Stimulated activated CD4-positive, alpha-beta T cell treated with anti-CD3 and anti-CD28 coated beads, TNF-alpha, amount 100 ng/mL, for 4 hours (primary cell): ENCODE measurements at places on chromosomes 7 and 10.

DNA sequence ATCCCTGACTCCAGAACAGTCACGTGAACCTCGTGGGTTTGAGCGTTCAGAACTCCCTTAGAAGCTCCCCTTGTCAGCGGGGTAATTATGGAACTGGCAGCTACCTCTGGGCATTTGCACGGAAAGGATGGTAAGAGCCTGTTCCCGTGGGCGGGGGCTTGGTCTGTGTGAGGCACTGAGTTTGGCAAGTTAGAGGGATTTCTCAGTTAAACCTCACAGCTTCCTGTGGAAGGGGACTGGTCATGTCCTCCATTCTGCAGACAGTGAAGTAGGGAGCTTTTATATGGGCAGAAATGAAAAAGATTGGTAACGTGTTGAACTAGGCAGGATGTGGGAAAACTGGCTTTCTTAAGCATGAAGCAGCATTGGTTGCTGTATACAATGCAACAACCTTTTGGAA, 16.0 kb downstream of the PALD1 start:
- no peak for DNase-seq

- DNase-seq, result no peak
Measured at GRCh38 chr7:74253835-74254128, 417 bp downstream of the RFC2 start.

- DNase-seq, result no peak
Measured at GRCh38 chr10:3714967-3715366, 70.0 kb downstream of the KLF6 start.

DNA sequence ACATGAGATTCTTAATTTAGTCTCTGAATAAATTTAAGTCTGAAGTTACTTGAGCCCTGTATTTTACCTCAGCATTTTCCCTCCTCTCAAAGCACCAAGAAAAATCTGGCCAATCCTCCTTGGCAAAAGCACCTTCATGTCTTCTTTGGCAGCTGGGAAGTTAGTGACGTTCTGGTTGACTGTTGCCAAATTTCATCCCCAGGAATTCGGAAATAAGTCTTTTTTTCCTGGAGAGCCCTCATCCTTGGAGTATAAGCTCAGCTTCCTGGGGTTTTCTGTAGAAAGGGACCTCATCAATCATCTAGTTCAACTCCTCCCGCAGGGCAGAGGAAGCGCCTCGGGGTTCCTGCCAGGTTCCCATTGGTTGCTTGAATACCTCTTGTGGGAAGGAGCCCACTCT, 377.6 kb downstream of the PHTF2 start:
- DNase-seq, result no peak

GRCh38 chr7:1242256-1242605, 9.6 kb downstream of the UNCX start:
- no peak for DNase-seq

GRCh38 chr7:28708033-28708951, 249.8 kb downstream of the TRIL start:
- no peak for DNase-seq

- no peak for DNase-seq
Measured at GRCh38 chr7:139825666-139826290, 3.3 kb upstream of the TBXAS1 start.

GRCh38 chr10:18822156-18822555, 162.9 kb downstream of the ARL5B start:
- DNase-seq, result no peak

DNA sequence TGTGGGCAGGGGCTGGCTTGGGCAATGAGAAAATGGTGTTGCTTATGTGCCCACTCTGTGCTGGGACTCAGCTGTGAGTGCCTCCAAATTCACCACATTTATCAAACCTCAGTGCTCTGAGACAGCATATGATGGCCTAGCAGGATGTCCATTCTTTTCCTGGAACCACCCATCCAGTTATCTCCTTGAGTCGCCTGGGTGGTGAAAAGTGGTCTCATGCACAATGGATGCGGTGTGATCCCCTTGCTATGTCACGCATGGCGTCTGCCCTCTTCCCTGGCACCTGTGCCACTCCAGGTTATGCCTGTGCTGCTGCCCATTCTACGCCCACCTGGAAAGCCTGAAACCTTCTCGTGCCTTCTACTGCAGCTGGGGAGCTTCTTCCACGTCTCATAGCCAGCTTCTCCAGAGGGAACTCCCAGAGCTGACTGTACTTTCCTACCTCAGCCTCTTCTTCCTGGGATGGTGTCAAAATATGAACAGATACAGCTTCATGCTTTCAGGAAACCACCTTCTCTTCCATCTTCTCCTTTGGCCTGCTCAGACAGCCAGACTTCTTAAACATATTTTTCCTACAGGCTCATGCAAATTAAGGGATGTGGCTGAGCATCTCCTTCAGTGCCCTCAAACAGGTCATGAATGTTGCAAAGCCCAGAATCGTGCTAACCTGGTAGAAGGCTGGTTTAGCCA, 147.3 kb downstream of the PFKFB3 start:
- no peak for DNase-seq

DNA sequence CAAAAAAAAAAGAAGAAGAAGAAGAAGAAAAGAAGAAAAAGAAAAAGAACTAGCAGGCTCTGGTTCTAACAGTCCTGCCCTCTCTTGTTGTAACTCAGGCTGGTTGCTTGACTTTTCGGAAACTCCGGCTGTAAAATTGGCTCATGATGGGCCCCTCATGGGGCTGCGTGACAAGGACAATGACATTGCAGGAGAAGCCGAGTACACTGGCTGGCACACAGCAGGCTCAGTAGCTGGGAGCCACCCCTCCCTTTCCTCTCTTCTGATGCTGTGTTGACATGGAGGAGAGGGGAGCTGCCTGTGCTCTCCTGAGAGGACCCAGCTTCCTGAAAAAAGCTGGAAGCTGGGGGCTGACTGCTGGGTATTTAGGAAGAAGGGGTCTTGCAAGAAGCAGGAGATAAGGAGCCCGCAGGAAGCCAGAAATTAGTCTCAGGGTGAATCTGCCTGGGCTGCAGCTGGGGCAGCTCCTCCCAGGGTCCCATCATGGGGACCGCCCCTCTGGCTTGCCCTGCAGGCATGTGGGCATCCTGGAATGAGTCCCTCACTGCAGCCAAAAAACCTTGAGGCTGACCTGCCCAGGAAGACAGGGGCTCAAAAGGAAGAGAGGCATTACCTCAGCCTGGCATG, 14.6 kb upstream of the GPR26 start:
- DNase-seq, result no peak

DNA sequence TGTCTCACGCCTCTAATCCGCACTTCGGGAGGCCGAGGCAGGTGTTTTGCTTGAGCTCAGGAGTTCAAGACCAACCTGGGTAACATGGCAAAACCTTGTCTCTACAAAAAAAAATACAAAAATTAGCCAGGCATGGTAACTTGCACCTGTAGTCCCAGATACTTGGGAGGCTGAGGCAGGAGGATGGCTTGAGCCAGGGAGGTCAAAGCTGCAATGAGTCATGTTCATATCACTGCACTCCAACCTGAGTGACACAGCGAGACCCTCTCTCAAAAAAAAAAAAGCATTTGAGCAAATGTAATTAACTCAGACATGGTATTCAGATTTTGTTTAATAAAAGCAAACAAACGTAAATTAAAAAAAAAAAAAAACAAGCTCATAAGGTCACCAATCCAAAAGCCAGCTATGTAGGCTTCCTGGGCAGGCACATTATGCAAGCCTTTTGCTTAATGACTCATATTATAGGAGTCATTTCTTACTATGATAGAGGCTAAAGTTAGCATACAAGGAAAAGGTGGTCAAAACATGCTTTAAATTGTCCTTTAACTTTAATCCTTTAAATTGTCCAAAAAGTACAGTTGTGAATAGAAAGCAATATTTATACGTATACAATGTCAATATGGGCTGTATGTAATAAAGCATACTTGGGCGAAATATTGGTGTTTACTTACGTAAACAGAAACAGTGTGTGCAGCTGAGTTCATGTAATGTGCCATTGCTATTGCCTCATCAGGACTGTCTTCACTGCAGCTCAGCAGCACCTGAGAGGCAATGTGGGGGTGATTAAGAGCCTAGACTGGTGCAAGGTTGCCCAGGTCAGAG, 13.0 kb downstream of the AKR1D1 start:
- no peak for DNase-seq

DNA sequence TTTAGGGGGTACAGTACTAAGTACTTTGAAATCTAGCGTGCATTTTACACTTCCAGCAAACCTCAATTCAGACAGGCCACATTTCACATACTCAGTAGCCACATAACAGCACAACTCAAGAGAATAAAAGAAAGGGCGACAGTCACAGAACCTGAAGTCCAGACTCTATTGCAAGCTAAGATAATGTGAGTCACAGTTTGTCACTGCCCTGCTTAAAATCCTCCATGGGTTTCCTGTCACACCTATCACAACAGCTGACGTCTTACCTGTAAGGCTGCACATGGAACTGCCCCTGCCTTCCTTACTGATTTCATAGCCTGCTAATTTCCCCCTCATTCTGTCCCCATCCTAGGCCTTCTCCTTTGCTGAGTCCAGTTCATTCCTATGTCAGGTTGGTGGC, 16.1 kb upstream of the CDK14 start:
- no peak for DNase-seq

GRCh38 chr10:13371897-13372470, 23.9 kb upstream of the SEPHS1 start:
- no peak for DNase-seq

DNA sequence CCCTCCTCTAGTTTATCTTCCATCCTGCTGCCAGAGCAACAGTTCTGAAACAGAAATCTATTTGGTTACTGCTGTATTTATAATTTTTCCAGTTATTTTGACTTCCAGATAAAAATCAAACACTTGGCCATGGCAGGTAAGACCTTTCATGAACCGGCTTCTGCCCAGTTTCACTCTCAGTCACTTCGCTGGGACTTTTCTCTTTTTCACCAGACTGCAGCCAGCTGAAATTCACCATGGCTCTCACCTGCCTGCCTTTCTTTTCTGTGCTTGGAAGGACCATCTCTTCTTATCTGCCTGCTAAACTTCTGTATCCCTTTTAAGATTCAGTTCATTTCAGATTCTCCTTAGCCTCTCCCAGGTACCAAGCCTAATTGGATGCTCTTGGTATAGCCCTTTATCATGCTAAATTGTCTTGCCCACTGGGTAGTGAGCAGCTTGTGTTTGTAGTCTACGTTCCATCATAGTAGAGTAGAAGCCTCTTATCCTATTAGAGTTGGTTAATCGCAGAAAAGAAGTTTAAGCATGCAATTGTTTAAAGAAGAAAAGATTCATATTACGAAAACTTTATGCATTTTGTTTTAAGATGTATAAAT, 71.7 kb downstream of the TAF3 start:
- no peak for DNase-seq

- DNase-seq, result no peak
Measured at GRCh38 chr7:120259386-120259785, 13.6 kb upstream of the KCND2 start.

DNA sequence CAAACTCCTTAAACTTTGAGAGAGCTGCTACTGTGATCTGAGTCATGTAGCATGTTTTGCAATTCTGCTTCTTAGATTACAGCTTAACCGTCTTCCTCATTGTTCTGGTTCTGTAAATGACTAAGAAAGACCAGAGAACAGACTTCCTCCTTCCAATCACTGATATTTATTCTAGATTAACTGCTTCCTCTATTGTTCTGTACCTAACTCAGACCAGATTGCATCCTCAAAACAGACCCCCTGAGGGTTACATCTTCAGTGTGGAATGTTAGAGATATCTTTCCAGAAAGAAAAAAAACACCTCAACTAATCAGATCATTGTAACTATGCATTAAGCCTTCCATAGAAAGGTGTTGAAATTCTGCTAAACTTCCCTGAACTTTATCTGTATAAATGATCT, 5.7 kb upstream of the PIP start:
- DNase-seq, result no peak

- no peak for DNase-seq
Measured at GRCh38 chr7:135282561-135283254, 49.1 kb downstream of the STRA8 start.

DNA sequence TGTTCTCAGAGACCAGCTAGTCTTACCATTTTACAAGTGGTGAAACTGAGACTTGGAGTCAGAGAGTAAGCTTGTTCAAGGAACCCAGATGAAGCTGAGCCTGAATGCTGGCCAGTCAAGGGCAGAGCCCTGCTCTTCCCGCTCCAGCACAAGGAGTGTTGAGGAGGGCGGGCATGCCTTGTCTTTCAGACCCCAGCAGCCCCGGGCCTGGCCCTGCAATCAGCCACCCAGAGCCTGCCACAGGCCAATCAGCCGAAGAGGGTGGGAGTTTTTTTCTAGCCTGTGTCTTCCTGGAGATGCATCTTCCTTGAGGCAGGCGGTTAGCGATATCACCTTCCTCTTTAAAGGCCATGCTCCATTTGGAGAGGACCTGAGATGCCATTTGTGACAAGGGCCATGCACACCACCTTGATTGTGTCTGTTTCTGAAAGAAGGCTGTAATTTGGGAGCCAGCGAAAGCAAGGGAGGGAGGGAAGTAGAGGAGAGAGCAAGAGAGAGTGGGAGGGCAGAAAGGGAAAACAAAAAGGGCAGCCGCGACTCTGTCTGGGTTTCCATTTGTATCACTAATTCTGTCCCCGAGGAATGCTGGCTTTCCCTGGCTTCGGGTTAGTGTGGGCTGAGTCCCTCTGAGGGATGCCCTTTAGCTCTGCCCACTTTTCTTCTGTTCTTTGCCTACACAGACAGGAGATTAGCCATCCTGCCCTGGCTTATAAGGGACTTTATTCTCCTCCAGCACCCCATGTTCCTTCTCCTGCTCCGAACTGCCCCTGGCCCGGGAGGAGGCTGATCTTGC, 8.0 kb downstream of the CDH23 start:
- no peak for DNase-seq

DNA sequence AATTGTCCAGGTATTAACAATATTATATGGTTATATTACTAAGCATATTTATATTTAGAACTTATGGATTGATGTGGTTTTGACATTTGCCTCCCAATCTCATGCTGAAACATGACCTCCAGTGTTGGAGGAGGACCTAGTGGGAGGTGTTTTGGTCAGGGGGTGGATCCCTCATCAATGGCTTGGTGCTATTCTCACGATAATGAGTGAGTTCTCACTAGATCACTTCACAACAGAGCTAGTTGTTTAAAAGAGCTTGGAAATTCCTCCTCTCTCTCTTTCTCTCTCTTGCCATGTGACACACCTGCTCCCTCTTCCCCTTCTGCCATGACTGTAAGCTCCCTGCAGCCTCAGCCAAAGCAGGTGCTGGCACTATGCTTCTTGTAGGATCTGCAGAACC, 19.0 kb downstream of the TFEC start:
- no peak for DNase-seq

DNA sequence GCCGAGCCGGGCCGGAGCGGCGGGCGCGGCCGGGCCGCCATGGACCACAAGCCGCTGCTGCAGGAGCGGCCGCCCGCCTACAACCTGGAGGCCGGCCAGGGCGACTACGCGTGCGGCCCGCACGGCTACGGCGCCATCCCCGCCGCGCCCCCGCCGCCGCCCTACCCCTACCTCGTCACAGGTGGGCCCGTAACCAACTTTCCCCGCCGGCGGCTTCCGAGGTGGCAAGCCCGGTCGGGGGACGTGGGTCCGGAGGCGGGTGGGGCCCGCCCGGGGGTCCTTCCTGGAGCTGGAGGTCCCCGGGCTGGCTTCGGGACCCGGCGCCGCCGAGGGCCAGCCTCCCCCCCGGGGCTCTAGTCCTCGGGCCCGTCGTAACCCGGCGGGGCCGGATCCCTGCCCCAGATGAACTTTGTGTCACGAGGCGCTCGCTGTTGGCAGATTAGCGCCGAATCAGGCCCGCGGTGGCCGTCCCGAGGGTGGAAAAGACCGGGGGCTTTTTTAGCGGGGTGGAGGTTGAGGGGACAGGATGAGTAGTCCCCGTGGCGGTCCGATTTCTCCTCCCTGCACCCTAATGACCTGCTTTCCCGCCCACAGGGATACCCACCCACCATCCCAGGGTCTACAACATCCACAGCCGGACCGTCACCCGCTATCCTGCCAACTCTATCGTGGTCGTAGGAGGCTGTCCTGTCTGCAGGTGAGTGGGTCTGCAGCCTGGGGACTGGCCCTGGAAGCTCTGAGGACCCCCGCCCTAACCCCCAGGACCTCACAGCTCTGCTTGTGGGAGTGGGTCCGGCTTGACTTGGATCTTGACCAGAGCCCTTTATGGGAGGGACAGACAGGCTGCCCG, 496 bp downstream of the BRI3 start:
- DNase-seq, result no peak
